SK-N-MC (cell line): ENCODE measurements at places on chromosomes 12 and 14.

GRCh38 chr12:42582050-42582449, 7.5 kb downstream of the PRICKLE1 start:
- no peak for DNase-seq

DNA sequence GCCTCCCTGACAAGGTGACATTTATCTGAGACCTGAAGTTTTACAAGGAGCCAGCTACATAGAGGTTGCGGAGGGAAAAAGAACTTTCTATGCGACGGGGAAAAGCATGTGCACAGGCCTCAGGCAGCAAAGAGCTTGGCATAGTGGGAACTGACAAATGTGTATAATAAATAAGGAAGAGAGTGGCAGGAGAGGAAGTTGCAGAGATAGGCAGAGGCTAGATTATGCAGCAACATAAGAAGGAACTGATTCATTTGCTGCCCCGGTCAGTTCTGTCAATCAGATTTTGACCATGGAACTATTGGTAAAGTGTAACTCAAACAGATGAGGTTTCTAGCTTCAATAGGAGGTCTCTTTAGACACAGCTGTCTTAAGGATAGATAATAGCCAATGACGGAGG, 33.7 kb upstream of the RIC8B start:
- no peak for DNase-seq

DNA sequence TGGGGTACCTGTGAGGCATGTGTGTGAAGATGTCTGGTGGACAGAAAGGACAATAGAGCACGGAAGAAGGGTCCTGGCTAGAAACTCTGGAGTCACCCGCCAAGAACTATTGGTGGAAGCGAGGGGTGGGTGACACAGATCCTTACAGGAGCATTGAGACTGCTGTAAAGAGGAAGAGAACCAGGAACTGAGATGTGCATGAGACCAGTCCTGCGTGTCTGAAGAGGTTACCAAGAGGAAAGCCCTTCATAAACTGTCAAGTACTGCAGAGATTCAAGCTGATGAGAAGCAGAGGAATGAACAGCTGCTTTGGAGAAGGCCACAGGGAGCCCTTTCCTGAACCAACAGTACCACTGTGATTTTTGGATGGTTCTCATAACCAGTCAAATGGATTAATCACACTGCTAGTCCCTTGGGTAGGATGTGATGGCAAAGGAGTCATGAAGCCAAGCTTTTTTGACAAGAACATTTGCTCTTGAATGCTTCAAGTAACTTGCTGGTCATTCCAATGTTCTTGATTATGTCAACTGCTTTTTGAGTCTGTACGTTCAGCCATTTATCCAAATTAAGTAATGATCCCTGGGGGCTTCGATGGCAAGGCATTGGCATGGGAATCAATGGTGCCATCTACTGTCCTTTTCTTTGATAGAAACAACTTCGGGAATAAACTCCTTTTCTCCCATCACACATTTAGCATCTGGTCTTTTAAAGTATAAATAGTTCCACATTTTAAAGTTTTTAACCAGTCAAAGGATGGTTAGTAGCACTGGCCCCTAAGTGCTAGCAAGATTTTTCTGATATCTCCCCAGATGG, 42.9 kb downstream of the GPR135 start:
- DNase-seq = no peak

GRCh38 chr14:95508377-95508776, 8.1 kb downstream of the SYNE3 start:
- DNase-seq = no peak

DNA sequence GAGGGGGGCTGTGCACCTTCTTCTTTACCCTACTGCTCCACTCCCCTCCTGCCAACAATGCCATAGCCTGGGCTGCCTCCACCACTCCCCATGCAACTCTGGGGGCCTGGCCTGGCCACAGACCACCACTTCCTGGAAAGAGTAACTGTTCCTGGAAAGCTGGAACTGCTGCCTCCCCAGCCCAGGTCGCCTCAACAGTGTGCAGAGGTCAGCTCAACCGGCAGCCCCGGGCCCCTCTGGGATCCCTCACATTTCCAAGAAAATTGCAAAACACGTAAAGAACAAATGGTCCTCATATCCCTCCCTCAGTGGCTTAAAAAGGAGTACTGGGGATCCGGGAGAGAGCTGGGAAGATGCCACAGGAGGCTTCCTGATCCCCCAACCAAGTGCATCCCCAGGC, 22.4 kb upstream of the DIO3 start:
- no peak for DNase-seq

GRCh38 chr12:47983541-47984115, 20.2 kb downstream of the TMEM106C start:
- DNase-seq = no peak

GRCh38 chr12:5124401-5124800, 80.7 kb downstream of the KCNA5 start:
- DNase-seq = no peak
